Aorta (tissue), 5 donors: ENCODE measurements at places on chromosomes 2 and 18. TPM values are rescaled to one million over a fixed set of nuclear protein-coding genes. Genes with fewer than 3 reads are reported as not detected.

DSC2 gene
- 3.8 TPM for total RNA-seq

ZC3H6 gene
- total RNA-seq: 16.2 TPM

ITGA6 gene
- total RNA-seq: 49.0 TPM

FOXD4L1 gene
- 0.27 TPM for total RNA-seq

UGP2 gene
- total RNA-seq: 188 TPM

IL1F10 gene
- total RNA-seq: not detected

- no peaks in the 10 kb centered on the region for H3K4me1 ChIP-seq
- H3K4me3 ChIP-seq: no peak overlapping the region
- H3K36me3 ChIP-seq: no peaks in the 10 kb centered on the region
- H3K27ac ChIP-seq: no peak overlapping the region
Measured at GRCh38 chr2:139477618-139478017, 697.4 kb upstream of the NXPH2 start.

- H3K4me3 ChIP-seq: no peak overlapping the region
- DNase-seq: no peak
- no peak overlapping the region for H3K27ac ChIP-seq
- no peaks in the 10 kb centered on the region for H3K4me1 ChIP-seq
Measured at GRCh38 chr2:4012197-4012596, 308.8 kb downstream of the DCDC2C start.

DNA sequence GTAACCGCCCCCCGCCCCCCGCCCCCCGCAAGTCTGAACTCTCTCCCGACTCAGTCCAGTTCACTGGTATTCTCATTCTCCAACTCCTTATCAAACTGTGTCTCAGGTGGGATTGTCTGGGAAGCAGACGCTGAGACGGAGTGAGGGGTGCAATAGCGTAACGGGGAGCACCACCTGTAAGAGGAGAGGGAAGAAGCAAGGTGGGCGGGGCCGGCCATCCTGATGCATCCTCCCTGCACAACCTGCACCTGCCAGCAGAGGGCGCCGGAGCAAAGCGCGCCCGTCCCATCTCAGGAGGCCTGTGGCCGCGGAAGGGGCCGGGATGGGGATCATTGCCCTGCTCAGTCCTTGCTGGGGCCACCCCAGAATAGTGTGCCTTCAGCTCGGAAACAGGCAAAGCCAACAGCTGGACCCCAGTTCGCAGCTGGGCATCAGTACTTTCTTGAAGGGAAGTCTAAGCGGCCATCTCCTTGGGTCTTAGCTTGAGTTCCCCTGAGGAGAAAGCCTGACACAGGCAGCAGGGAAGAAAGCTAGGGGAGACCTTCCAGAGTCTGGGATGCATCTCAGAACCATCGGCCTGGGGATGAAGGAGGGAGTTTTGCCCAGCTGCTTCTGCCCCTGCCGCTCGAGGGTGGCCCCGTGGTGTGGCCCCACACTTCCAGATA lies 208.0 kb downstream of the TFCP2L1 start:
- H3K27ac ChIP-seq: no peak overlapping the region
- peaks cover 3% of the 10 kb centered on the region for H3K27me3 ChIP-seq
- no peaks in the 10 kb centered on the region for H3K36me3 ChIP-seq
- peak; percentile 62 for DNase-seq
- H3K4me3 ChIP-seq: no peak overlapping the region

DNA sequence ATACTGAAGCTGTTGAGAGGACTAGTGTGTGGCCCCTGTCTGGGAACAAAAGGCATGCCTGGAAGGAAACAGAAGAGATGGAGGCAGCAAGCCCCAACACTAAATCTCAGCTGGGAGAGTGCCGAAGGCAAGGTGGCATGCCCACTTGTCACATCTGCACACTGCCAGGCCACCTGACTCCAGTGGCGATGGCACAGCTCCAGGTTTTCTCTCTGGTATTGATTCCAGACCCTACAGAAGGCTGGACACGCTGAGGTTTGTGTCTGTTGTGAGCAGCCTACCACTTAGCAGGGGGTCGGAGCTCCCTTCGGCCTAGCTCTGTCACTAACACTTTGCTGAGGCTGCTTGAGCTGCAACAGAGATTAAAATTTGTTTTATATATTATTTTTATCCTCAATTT lies 307.3 kb downstream of the TDRD15 start:
- no peak overlapping the region for H3K4me3 ChIP-seq
- H3K4me1 ChIP-seq: no peaks in the 10 kb centered on the region
- no peak overlapping the region for H3K27ac ChIP-seq

- no peaks in the 10 kb centered on the region for H3K27me3 ChIP-seq
- H3K27ac ChIP-seq: no peak overlapping the region
Measured at GRCh38 chr2:68849579-68850030, 21.6 kb downstream of the BMP10 start.

DNA sequence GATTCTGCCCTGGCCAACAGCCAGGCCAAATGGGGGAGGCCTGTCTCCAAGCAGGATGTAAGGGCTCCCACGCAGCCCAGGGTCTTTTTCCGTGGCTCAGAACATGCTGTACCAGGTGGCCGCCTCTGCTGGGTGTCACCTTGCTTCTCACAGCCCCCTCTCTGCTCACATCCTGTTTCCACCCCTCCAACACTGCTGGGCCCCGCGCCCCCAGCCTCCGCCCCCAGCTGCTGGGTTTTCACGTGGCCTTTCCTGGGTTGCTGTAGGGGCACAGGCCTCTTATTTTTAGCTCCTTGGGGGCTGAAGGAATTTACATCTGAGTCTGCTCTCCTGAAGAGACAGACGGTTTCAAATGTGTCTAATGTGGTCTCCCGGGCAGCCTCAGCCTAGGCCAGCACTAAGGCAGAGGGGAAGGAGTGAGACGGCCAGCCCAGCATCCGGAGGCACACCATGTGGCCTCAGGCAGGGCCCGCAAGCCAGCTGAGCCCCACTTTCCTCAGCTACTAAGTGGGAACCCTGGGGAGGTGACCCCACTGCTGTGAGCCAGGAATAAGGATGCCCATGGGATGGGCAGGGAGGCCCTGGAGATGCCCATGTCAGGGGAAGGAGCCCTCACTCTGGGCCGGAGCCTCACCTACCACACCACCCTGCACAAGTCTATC lies 18.7 kb upstream of the DUSP2 start:
- no peaks in the 10 kb centered on the region for H3K27me3 ChIP-seq
- H3K27ac ChIP-seq: no peak overlapping the region
- no peaks in the 10 kb centered on the region for H3K36me3 ChIP-seq
- no peak for DNase-seq

DNA sequence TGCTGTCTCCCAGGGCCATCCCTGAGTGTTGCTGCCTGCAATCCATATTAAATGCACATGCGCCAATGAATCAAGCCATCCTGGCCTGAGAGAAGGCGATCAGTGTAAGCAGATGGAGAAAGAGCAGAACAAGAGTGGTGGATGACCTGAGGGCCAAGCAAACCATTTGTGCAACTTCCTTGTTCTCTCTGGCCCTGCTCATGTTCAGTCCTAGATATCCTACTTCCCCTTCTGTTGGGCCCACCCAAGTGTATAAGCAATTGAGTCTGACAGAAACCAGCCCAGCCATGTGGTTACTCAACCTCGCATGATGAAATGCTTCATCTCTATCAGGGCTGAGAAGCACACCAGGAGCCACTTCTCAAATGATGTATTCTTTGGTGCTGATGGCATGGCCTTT lies 383.1 kb upstream of the ID2 start:
- no peaks in the 10 kb centered on the region for H3K4me1 ChIP-seq
- no peaks in the 10 kb centered on the region for H3K36me3 ChIP-seq
- H3K4me3 ChIP-seq: no peak overlapping the region
- no peaks in the 10 kb centered on the region for H3K27me3 ChIP-seq
- DNase-seq: peak; percentile 57

- no peak for DNase-seq
- H3K4me3 ChIP-seq: no peak overlapping the region
- H3K4me1 ChIP-seq: no peaks in the 10 kb centered on the region
- no peaks in the 10 kb centered on the region for H3K27me3 ChIP-seq
- H3K27ac ChIP-seq: no peak overlapping the region
- H3K36me3 ChIP-seq: no peaks in the 10 kb centered on the region
Measured at GRCh38 chr2:202423139-202423538, 47.0 kb downstream of the BMPR2 start.

- H3K27me3 ChIP-seq: no peaks in the 10 kb centered on the region
- DNase-seq: peak; percentile 48
- no peaks in the 10 kb centered on the region for H3K4me1 ChIP-seq
Measured at GRCh38 chr2:239724194-239724849, 300.8 kb downstream of the NDUFA10 start.

- H3K27ac ChIP-seq: no peak overlapping the region
- no peaks in the 10 kb centered on the region for H3K4me1 ChIP-seq
- H3K27me3 ChIP-seq: no peaks in the 10 kb centered on the region
- DNase-seq: no peak
Measured at GRCh38 chr2:146305164-146305563, 1539.7 kb upstream of the ACVR2A start.

DNA sequence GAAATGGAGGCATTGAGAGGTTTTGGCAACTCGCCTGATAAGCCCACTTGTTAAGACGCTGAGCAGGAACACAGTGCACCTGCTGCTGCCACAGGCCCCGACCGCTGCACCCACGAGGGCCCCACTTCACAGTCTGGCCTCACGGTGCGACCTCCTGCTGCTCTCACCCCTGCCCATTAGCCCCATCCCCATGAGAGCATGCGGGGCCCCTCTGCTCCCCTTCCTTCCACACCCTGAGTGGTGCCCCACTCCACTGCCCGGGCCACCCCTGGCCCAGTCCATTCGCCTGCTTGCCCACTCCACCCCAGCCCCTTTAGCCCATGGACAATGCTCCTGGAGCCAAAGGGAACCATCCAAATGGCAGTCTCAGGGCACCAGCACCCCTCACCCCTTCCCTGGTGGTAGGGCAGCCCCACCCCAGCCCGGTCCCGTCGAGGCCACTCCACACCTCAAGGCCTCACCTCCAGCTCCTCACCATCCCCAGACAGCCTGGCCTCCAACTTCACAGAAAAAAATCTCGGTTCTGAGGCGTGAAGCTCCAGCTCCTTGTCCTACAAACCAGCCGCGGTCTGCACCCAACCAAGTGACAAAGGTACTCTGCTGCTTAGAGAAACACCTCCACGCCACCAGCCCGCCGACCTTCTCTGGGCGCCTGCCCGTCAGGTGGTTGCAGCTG lies 6.7 kb upstream of the GPR55 start:
- no peak overlapping the region for H3K27ac ChIP-seq
- DNase-seq: peak; percentile 61
- H3K4me1 ChIP-seq: no peaks in the 10 kb centered on the region
- no peaks in the 10 kb centered on the region for H3K36me3 ChIP-seq

DNA sequence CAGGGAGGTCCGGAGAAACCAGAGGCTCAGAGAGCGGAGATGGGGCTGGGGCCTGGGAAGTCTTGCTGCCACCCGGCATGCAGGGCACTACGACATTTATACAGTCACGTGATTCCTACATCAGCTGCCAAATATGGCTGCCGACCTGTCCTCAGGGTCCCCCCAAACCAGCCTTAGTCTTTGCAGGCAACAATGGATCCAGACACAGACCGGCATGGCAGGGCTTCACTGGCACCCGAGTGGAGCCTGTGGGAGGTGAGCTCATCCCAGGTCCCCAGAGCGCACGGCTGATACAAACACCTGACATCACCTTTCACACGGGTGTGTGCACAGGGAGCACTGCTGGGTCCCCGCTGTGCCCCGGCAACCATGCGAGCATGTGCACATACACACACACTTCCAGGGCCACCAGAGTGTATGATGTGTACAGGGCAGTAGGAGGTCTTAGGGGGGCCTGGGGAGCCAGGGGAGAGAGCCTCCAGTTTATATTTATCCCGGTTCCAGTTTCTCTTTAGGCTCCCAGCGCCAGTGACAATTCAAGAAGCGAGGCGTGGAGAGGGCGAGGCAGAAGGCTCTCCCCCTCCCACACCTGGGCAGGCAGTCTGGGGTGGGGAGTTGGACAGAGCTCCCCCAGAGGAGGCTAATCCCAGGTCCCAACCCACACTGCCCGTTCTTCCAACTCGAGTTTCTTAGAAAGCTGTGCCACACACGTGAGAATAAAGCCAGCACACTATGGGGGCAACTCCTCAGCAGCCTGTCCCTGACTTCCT lies 2.7 kb downstream of the SEMA4C start:
- H3K4me3 ChIP-seq: no peak overlapping the region
- no peak overlapping the region for H3K27ac ChIP-seq
- H3K27me3 ChIP-seq: no peaks in the 10 kb centered on the region

GRCh38 chr18:23380817-23381216 lies 72.3 kb upstream of the RIOK3 start:
- no peaks in the 10 kb centered on the region for H3K27me3 ChIP-seq
- no peaks in the 10 kb centered on the region for H3K36me3 ChIP-seq
- H3K4me1 ChIP-seq: no peaks in the 10 kb centered on the region

DNA sequence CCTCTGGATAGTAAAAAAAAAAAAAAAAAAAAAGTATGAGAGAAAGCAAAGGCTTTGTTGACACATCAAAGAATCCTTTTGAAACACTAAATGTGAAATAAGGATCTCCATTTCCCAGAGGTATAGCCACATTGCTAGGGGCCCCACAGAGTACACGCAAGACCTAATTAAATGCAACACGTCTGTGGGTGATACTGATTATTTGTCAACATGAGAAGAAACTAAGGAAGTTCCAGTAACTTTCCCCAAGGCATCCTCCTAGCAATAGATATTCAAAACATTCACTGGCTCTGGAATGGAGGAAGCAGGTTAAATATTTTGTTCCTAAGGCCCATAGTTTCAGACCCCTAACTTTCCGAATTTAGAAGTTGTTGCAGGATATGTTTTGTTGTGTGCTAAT lies 24.6 kb upstream of the EPB41L3 start:
- H3K27me3 ChIP-seq: no peaks in the 10 kb centered on the region
- no peaks in the 10 kb centered on the region for H3K36me3 ChIP-seq
- no peak for DNase-seq
- no peaks in the 10 kb centered on the region for H3K4me1 ChIP-seq
- H3K27ac ChIP-seq: no peak overlapping the region

GRCh38 chr2:239106314-239106908 lies 258.5 kb downstream of the TWIST2 start:
- H3K27ac ChIP-seq: no peak overlapping the region
- DNase-seq: no peak
- no peak overlapping the region for H3K4me3 ChIP-seq
- H3K27me3 ChIP-seq: no peaks in the 10 kb centered on the region
- H3K36me3 ChIP-seq: peaks cover 2% of the 10 kb centered on the region

DNA sequence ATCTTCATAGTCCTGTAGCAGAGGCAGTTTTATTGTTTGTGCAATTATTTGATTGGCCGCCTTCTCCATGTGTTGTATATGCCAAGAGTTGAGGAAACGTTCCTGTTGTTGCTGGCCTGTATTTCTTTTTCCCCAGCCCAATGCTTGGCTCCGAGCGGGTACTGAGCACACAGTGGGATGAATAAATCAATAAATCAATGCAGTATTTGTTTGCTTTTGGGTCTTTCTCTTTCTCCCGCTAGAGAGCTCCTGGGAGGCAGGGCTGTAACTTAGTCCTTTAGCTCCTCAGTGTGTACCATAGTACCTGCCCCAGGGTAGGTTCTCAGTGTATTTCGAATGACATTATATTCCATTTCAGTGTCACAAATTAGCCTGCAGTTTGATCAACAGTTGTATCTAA lies 71.8 kb downstream of the ICOS start:
- no peak overlapping the region for H3K27ac ChIP-seq
- no peak for DNase-seq
- H3K36me3 ChIP-seq: no peaks in the 10 kb centered on the region
- H3K27me3 ChIP-seq: no peaks in the 10 kb centered on the region
- no peak overlapping the region for H3K4me3 ChIP-seq
- peaks cover 2% of the 10 kb centered on the region for H3K4me1 ChIP-seq

GRCh38 chr18:26657631-26658581 lies 109.6 kb upstream of the KCTD1 start:
- H3K36me3 ChIP-seq: no peaks in the 10 kb centered on the region
- DNase-seq: no peak
- no peaks in the 10 kb centered on the region for H3K4me1 ChIP-seq
- H3K27me3 ChIP-seq: no peaks in the 10 kb centered on the region

GRCh38 chr2:205465791-205466190 lies 216.5 kb upstream of the NRP2 start:
- no peaks in the 10 kb centered on the region for H3K27me3 ChIP-seq
- no peak overlapping the region for H3K27ac ChIP-seq
- no peak for DNase-seq
- H3K36me3 ChIP-seq: no peaks in the 10 kb centered on the region
